ENCODE measurements at places on chromosomes 2 and 18.

DNA sequence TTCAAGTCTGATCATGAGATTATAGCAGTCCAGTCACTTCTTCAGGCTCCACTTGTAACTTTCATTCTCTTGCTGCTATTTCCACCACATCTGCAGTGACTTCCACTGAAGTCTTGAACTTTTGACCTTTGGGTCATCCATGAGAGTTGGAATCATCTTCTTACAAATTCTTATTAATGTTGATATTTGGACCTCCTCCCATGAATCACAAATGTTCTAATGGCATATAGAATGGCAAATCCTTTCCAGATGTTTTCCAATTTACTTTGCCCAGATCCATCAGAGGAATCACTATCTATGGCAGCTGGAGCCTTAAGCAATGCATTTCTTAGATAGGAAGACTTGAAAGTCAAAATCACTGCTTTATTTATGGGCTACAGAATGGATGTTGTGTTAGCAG lies 159.4 kb downstream of the LTBP1 start:
- peaks cover under 1% of the 10 kb centered on the region for H3K27me3 ChIP-seq
- no peak overlapping the region for H3K4me3 ChIP-seq
- H3K4me1 ChIP-seq: no peaks in the 10 kb centered on the region

- no peaks in the 10 kb centered on the region for H3K27me3 ChIP-seq
- no peak for DNase-seq
- no peak overlapping the region for H3K27ac ChIP-seq
- peaks cover 9% of the 10 kb centered on the region for H3K4me1 ChIP-seq
- no peaks in the 10 kb centered on the region for H3K36me3 ChIP-seq
These were observed 73.2 kb downstream of the TGFA start for GRCh38 chr2:70480468-70480867.

GRCh38 chr2:99692785-99693184 lies 203.0 kb upstream of the REV1 start:
- H3K27me3 ChIP-seq: no peaks in the 10 kb centered on the region
- H3K4me1 ChIP-seq: no peaks in the 10 kb centered on the region
- no peaks in the 10 kb centered on the region for H3K36me3 ChIP-seq

DNA sequence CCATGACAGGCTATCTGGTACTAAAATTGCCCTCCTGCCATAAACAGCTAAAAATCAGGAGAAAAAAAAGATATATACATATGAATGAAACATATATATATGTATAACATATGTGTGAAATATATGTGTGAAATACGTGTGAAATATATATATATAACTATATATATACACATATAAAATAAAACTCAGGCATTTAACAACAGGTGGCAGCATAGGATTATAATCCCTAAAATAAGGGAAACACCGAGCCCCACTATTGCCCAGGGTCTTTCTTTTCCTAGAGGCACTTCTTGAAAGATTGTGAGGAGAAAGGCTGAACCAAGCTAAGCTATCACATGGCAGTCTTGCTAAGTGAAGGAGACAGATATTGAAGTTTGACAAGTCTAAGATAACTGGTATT lies 65.9 kb upstream of the CYTIP start:
- no peaks in the 10 kb centered on the region for H3K27me3 ChIP-seq
- no peaks in the 10 kb centered on the region for H3K4me1 ChIP-seq
- H3K4me3 ChIP-seq: no peak overlapping the region
- no peaks in the 10 kb centered on the region for H3K36me3 ChIP-seq
- no peak for DNase-seq

GRCh38 chr2:227500301-227500630 lies 28.3 kb downstream of the AGFG1 start:
- H3K27ac ChIP-seq: no peak overlapping the region
- H3K27me3 ChIP-seq: no peaks in the 10 kb centered on the region
- no peak for DNase-seq
- H3K4me3 ChIP-seq: no peak overlapping the region
- peaks cover 8% of the 10 kb centered on the region for H3K36me3 ChIP-seq

GRCh38 chr2:207782238-207783030 lies 12.7 kb upstream of the FZD5 start:
- no peaks in the 10 kb centered on the region for H3K27me3 ChIP-seq
- no peaks in the 10 kb centered on the region for H3K36me3 ChIP-seq
- H3K4me1 ChIP-seq: no peaks in the 10 kb centered on the region
- no peak overlapping the region for H3K4me3 ChIP-seq

DNA sequence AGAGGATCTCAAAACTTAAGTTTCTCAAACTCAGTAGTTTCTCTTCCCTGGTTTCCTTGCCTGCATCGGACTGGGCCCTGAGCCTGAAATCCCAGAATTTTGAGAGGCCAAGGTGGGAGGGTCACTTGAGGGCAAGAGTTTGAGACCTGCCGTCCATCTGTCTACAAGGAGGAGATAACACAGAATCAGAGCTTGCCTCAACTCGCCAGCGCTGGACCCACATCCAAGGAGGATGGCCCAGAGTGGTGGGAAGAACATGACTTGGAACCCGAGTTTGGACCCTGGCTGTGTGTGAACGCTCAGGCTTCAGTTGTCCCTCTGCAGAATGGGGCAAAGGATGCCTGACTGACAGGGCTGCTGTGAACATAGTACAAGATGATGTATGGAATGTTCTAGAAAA lies 80.1 kb downstream of the MCFD2 start:
- no peak for DNase-seq
- H3K36me3 ChIP-seq: no peaks in the 10 kb centered on the region
- H3K27me3 ChIP-seq: no peaks in the 10 kb centered on the region
- no peak overlapping the region for H3K4me3 ChIP-seq
- H3K27ac ChIP-seq: no peak overlapping the region

- no peak overlapping the region for H3K4me3 ChIP-seq
- peaks cover 82% of the 10 kb centered on the region for H3K36me3 ChIP-seq
- no peak overlapping the region for H3K27ac ChIP-seq
- peaks cover 14% of the 10 kb centered on the region for H3K4me1 ChIP-seq
- H3K27me3 ChIP-seq: no peaks in the 10 kb centered on the region
These were observed 21.6 kb upstream of the USP34 start for GRCh38 chr2:61492476-61492875.

- no peaks in the 10 kb centered on the region for H3K36me3 ChIP-seq
- no peak for DNase-seq
- no peak overlapping the region for H3K27ac ChIP-seq
- no peak overlapping the region for H3K4me3 ChIP-seq
- no peaks in the 10 kb centered on the region for H3K27me3 ChIP-seq
- H3K4me1 ChIP-seq: no peaks in the 10 kb centered on the region
These were observed 856.2 kb upstream of the NRXN1 start for GRCh38 chr2:51888120-51888519.

DNA sequence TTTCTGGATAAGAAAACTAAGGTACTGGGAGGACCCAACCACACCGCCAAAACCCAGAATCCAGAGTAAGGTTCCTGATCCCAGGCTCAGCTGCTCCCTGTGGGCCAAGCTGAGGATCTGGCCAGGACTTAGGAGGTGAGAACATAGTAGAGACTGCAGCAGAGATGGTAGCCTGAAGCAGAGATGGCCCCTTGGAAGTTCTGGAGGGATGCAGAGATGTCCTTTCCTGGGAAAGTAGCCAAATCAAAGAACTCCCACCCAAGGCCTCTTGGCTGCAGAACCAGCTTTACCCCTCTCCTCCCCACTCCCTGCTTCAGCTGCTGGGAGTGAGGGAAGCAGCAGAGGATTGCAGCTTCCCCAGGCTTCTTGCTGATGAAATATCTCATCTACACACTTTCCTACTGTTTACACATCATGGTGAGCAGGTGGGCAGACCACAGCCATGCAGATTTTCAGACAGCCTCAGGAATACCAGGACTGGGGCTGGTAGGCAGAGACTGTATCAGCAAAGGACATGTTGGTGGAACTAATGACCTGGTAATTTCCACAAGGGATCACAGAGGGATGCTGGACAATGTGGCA lies 32.7 kb downstream of the TMEM17 start:
- no peak for DNase-seq
- H3K4me1 ChIP-seq: peaks cover 12% of the 10 kb centered on the region
- H3K36me3 ChIP-seq: no peaks in the 10 kb centered on the region
- no peaks in the 10 kb centered on the region for H3K27me3 ChIP-seq

DNA sequence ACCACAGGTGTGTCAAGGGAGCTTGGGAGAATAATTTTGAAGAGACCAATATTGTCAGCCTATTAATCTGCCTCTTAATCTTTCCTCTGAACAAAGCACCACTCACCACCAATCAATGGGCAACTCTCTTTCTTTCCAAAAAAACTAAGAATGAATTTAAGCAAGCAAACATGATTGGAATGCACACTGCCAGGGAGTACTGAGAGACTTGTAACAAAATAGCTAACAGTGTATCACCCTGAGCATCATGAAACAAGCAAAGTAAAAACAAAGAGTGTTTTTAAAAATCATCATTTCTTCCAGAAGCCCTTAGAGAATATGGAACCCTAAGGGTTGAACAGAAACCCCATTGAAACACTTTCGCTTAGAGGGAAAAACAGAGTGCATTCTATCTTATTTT lies 299.7 kb downstream of the DSEL start:
- no peak for DNase-seq
- H3K27ac ChIP-seq: no peak overlapping the region
- no peaks in the 10 kb centered on the region for H3K27me3 ChIP-seq
- H3K4me1 ChIP-seq: no peaks in the 10 kb centered on the region
- H3K4me3 ChIP-seq: no peak overlapping the region
- no peaks in the 10 kb centered on the region for H3K36me3 ChIP-seq

- H3K27ac ChIP-seq: no peak overlapping the region
- DNase-seq: no peak
- H3K4me1 ChIP-seq: no peaks in the 10 kb centered on the region
- no peak overlapping the region for H3K4me3 ChIP-seq
- H3K36me3 ChIP-seq: peaks cover 41% of the 10 kb centered on the region
- H3K27me3 ChIP-seq: no peaks in the 10 kb centered on the region
These were observed 57.0 kb upstream of the ITM2C start for GRCh38 chr2:230807729-230808128.

DNA sequence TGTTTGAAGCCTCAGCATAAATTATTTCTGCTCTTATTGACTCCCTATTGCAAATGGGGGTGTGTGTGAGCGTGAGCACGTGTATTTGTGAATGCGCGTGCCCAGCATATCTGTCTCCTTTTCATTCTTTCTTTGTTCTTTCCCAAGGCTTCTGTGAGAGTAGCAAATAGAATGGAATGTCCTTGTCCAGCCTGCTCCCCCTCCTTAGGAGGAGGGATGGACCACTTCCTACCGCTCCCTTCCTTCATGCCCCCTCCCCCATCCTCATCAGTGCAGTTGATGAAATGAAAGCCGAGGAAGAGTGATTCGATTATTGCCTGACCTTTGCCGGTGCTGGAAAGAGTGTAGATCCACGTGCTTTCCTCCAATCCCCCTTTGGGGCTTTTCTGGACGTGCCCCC lies 102.0 kb downstream of the CPO start:
- H3K4me3 ChIP-seq: no peak overlapping the region
- no peak overlapping the region for H3K27ac ChIP-seq
- no peaks in the 10 kb centered on the region for H3K36me3 ChIP-seq

DNA sequence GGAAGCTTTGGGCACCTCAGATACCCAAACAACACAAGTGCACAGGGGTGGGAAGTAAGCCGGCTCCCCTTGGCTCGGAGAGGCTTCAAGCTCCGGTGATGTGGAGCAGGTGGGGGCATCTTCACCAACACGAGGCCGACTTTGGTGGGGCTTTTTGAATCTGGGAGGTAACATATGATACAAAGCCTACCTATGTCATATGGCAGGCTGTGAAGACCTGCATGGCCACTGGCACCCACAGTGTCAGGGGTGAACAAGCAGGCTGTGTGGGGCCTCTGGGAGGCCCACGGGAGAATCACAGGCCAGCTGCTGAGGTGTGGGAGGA lies 109.0 kb downstream of the EIPR1 start:
- peaks cover 7% of the 10 kb centered on the region for H3K36me3 ChIP-seq
- no peak overlapping the region for H3K4me3 ChIP-seq
- no peak overlapping the region for H3K27ac ChIP-seq
- H3K4me1 ChIP-seq: no peaks in the 10 kb centered on the region

GRCh38 chr2:148201075-148202004 lies 180.4 kb downstream of the MBD5 start:
- no peak overlapping the region for H3K27ac ChIP-seq
- no peaks in the 10 kb centered on the region for H3K27me3 ChIP-seq
- peak; percentile 22 for DNase-seq
- peaks cover 4% of the 10 kb centered on the region for H3K36me3 ChIP-seq
- no peaks in the 10 kb centered on the region for H3K4me1 ChIP-seq
- H3K4me3 ChIP-seq: no peak overlapping the region

DNA sequence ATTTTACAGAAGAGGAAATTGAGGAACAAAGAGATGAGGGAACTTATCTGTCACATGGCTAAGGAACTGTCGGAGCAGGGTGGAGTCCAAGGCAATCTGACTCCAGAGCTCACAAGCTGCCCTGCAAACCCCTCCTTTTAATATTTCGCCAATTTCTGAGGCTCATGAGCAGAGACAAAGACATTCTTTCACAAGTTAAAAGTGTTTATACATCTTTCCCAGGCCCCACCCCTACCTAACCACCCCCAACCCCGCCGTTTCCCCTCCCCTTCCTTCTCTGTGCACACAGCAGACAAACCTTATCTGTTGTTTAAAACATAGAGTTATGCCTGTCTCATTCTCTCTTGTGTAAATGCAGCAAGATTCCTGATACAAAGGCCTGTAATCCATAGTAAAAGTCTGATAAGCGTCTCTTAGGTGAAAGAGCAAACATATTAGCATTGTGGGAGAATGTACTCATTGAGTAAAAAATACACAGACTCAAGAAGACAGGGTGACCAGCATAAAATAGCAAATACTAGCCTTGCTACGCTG lies 44.3 kb downstream of the EPHA4 start:
- no peaks in the 10 kb centered on the region for H3K27me3 ChIP-seq
- H3K4me1 ChIP-seq: peaks cover 38% of the 10 kb centered on the region
- no peaks in the 10 kb centered on the region for H3K36me3 ChIP-seq
- H3K4me3 ChIP-seq: no peak overlapping the region

- no peak for DNase-seq
- peaks cover 3% of the 10 kb centered on the region for H3K27me3 ChIP-seq
- H3K4me1 ChIP-seq: no peaks in the 10 kb centered on the region
- H3K36me3 ChIP-seq: no peaks in the 10 kb centered on the region
- H3K4me3 ChIP-seq: no peak overlapping the region
- H3K27ac ChIP-seq: no peak overlapping the region
These were observed 210.9 kb upstream of the REV1 start for GRCh38 chr2:99700482-99701398.

DNA sequence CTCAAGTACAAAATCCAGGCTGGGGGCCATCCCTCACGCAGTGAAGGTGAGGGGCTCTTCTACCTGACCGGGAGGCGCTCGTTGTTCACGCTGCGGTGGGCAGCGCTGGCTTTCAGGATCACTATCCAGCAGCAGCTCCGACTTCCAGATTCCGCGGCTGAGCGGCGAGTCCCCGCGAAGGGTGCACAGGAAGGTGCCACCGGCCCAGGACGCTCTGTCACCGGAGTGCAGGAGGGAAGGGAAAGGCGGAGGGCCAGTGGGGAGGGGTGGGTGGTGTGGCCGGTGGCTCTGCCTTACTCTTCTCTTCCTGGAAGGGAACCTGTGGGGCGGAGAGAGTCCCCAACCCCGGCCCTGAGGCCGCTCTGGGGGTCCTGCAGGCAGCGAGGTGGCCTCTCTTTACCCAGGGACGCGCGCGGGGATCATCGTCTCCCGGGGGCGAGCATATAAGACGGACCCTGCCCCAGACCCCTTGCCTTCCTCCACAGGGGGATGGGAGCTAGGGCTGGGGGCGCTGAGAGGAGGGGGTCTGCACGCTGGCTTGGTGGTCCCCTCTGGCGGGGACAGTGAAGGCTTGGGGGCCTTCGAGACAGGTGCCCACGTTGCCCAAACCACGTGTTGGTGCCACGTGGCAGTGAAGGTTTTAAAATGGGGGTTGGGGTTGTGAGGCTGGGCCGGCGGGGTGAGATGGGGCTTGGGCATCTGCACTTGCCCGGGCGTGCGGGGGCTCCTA lies 26.9 kb upstream of the HS6ST1 start:
- H3K27me3 ChIP-seq: no peaks in the 10 kb centered on the region
- no peaks in the 10 kb centered on the region for H3K36me3 ChIP-seq
- no peaks in the 10 kb centered on the region for H3K4me1 ChIP-seq
- H3K4me3 ChIP-seq: no peak overlapping the region

GRCh38 chr2:212596276-212596675 lies 57.7 kb upstream of the ERBB4 start:
- no peaks in the 10 kb centered on the region for H3K36me3 ChIP-seq
- DNase-seq: no peak
- no peaks in the 10 kb centered on the region for H3K27me3 ChIP-seq
